Thoracic aorta (tissue), 2 donors: ENCODE measurements at places on chromosomes 6 and 20.

DNA sequence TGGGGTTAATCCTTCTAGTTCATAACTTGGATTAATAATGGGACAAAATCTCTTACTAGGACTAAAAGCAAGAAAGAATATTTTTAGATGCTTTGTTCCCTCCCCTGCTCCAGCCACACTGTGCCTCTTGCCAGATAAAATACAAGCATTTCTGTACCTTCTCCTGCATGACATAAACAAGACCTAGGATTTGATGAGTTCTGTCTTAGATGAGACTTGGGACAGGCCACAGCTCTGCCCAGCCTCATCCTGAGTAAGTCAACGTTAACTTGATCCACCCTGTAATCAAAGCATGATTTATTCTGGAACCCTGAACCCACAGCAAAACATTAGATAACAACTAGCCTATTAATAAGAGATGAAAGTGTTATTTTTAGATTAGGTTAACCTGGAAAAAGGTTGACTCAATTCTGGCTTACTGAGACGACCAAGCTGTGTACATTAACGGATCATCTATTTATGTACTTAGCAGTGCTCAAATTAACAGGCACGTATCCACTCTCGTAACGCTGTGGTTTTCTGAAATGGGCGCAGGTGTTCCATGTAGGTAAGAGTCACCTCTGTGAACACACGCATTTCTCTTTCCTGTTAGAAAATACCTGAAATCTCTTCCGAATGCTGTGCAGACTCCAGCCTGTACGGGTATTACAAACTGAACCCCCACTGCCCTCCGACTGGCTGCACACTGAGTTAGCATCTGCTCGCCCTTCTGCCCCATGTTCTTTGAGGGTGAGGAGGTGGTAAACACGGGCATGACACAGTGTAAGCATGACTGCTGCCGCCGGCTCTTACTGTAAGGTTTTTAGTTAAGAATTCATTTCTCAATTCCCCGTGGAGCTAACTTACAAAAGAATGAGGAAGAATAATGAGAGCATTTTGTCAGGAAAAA, 132.1 kb upstream of the FOXQ1 start:
- no peak for DNase-seq

GRCh38 chr6:1592852-1593251, 16.9 kb upstream of the FOXC1 start:
- no peak for DNase-seq

- peak; percentile 36 for DNase-seq
These were observed 32.5 kb upstream of the PIM1 start for GRCh38 chr6:37137201-37138090.

DNA sequence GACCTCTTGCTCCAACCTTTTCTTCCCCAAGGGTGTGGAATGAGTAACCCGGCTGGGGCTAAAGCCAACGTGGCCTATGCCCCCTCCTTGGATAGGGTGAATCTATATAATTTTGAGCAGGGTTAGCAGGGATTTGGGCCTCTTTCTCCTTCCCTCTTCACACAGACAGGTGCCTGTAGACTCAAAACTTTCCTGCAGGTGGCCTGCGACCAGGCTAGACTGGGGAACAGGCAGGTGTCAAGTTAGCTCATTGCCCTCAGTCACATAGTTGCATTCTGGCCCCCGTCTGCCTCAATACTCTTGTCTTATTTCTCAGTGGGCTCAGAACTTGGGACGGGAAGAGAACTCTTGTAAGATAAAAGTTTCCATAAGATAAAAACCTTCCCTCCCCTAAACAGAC, 243.0 kb downstream of the ATXN1 start:
- DNase-seq: no peak

DNA sequence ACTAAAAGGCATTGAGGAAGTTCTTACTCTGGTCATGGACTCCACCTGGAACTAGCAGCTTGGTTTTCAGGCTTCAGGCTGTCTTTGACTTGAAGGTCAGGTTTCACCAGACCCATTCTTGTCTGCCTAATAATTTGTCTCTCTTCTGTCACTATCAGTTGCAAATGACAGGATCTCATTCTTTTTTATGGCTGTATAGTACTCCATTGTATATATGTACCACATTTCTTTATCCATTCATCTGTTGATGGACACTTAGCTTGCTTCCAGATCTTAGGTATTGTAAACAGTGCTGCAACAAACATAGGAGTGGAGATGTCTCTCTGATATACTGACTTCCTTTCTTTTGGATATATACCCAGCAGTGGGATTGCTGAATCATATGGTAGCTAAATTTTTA, 73.1 kb upstream of the SYNCRIP start:
- no peak for DNase-seq

- no peak for DNase-seq
These were observed 5.3 kb downstream of the HLA-B start for GRCh38 chr6:31351401-31352309.

- DNase-seq: no peak
These were observed 209.7 kb upstream of the TENT5A start for GRCh38 chr6:81962198-81962597.

DNA sequence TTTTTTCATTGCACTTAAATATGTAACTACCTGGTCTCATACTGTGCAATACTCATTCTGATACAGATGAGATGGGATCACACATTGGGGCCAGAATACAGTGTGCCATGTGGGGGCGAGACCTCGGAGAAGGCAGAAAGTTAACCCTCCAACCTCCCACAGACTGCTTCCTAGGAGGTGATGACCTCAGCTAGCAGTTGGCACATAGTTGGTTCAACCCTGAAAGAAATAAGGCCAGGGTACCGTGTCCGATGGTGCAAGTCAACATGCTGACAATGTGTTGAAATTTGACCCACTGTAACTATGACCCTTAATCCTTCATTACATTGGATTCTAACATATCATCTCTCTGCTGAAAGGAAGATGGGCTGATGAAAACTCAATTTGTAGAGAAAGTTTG, 61.9 kb downstream of the GJA10 start:
- no peak for DNase-seq

DNA sequence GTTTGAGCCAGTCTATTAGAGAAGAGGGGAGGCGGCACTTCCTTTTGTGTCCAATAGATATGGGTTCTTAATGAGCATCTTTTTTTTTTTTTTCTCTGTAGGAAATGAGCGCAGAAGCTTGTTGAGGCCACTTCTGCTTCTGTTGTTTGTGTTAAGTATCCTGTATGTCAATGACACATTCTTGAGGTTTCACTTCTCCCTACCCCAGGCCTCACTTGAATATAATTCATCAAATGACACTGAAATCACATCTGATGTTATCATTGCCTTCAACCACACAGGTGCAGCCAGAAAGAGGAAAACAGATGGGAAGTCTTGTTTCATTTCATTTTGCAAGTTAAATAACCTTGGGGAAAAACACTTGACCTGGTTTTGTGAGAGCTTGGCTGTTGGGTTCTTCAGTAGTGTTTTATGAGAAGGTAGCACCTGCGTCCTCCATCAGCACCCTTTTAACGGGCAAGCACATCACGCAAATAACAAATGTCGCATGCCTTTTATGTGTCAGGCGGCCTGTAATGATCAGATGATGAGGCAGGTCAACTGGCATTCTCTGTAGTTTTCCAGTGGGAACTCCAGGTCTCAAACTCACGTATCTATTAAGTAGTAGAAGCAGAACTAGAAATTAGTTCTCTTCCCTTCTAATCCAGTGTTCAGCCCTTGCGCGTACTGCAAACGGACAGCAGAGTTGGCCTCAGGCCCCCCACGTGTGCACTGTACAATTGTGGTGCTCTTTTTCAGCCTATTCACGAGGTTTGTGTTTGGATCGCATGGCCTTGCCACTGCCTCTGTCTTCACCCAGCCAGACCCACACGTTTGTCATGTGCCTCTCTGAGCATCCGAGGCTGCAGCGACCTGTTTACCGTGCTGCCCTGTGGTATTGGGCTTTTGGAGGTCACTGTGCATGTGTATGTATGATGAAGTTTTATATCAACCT, 23.5 kb downstream of the PLEKHG1 start:
- DNase-seq: no peak

- no peak for DNase-seq
These were observed 19.1 kb upstream of the ADGRB3 start for GRCh38 chr6:68615938-68616337.

DNA sequence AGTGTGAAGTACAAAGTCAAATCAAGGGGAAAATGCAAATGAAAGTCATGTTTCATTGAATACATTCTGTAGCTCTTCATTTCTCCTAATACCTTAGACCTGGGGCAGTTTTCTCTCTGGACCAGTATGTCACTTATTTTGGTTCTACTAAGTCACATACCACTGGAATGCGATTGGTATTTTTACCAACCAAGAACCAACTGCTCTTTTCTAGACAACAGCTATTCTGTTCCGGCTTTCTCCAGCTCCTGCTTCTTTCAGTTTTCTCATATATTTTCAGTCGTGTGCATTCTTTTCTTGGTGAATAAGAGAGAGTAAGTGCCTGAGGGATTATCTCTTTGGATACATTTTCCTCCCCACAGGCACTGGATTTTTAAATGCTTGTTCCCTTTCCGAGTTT, 39.2 kb upstream of the SPACA1 start:
- DNase-seq: no peak

- DNase-seq: no peak
These were observed 19.1 kb downstream of the FBXL4 start for GRCh38 chr6:98928688-98929087.

DNA sequence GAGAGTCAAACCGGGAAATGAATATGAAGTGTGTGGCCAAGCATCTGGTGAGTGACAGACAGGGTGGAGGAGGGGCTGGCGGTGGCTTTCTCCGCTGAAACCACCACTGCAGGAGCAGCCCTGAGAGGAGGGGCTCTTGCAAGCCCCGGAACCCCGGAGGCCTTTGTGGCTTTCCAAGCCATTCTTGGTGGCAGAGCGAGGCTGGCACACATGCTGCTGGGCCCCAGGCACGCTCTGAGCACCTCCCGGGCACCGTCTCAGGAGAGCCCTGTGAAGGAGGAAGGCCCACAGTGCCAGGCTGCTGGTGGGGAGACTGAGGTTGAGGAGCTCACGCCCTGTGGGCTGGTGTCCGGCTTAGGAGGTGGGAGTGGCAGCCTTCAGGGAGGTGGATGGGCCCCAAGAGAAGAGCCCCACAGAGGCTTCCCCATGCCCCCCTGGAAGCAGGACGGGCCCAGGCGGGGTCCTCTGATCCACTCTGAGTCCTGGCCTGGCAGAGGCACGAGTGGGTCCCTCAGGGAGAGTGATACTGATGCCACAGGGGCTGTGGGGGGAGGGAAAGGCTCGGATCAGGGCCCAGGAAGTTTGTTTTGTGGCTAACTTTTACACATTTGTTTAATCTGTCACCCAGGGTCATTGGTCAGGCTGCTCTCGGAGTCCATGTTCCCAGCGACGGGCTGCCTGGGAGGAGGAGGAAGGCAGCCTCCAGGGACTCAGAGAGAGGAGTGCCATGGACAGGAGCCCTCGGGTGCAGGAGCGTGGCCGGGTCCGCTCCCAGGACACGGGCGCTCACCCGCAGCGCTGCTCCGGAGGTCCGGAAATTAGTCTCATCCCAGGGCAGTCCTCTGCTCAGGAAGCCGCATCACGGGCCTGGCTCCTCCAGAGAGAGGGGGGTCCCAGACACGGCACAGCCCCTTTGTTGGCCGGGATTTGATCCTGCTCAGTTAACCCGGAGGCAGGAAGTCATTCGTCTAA, 170.7 kb downstream of the ERMARD start:
- DNase-seq: no peak
